Uterus (tissue), 4 donors: ENCODE measurements at places on chromosomes 11 and 22. TPM values are rescaled to one million over a fixed set of nuclear protein-coding genes. Genes with fewer than 3 reads are reported as not detected.

The DCDC1 gene
- 8.0 TPM for total RNA-seq

The CYTH4 gene
- 6.1 TPM for total RNA-seq

The VWCE gene
- total RNA-seq: 6.5 TPM

The CRKL gene
- total RNA-seq: 44.3 TPM

The HNRNPUL2 gene
- total RNA-seq: 58.3 TPM
